Stimulated activated CD8-positive, alpha-beta memory T cell treated with anti-CD3 and anti-CD28 coated beads, Interleukin-2, amount 100 ng/mL, for 1 hour (primary cell): ENCODE measurements at places on chromosomes 16 and 17.

DNA sequence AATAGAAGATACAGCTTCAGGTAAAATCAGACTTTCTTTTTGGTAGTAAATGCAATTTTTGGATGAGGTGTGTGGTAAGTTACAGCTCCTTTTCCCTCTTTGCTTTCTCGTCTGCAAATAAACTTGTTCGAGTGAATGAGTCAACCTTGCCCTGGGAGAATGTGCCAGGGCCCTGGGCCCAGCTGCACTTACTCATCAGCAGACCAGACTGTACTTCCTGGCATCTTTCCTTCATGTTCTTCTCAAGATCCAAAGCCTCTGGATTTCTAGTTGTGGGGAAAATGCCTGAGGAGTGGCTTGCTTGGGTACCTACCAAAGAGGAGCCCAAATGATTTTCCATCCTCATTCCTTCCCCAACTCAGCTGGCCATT is 5.4 kb upstream of the G6PC1 start:
- no peak for DNase-seq

GRCh38 chr17:79607940-79608623 is 2.8 kb downstream of the RBFOX3 start:
- no peak for DNase-seq

- DNase-seq: no peak
These were observed 65.9 kb downstream of the TUBD1 start for GRCh38 chr17:59826706-59827453.

- DNase-seq: no peak
These were observed 66.7 kb downstream of the RPA1 start for GRCh38 chr17:1896243-1897104.

GRCh38 chr17:72937707-72938106 is 154.8 kb downstream of the SLC39A11 start:
- no peak for DNase-seq

DNA sequence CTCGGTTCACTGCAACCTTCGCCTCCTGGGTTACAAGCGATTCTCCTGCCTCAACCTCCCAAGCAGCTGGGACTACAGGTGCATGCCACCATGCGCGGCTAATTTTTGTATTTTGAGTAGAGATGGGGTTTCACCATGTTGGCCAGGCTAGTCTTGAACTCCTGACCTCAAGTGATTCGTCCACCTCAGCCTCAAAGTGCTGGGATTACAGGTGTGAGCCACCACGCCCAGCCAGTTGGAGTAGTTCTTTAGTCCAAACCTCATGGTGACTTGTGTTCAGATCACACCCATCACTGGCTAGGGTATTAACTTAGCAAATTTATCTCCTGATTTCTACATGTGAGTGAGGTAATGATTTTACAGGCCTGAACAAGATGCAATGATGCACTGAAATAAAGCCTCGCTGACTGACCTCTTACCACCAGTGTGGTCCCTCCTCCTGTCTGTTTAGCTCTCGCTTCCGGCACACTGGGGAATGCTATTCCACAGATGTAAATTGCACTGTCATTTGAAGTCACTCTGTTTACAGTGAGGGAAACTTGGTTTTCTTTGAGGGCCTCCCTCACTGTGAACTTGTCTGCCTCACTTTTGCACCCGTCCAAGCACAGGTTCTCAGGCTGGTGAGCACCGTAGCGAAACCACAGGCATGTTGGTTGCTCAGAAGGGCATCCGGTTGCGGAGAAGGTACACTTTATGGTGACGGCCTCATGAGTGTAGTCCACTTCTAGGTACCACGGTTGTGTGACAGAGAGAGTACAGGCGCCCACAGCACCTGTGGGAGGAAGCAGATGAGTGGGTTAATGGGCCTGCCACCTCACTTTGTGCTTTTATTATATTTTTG is 5.5 kb downstream of the IGSF6 start:
- peak; percentile 46 for DNase-seq

- DNase-seq: no peak
These were observed 4.7 kb upstream of the GPRC5C start for GRCh38 chr17:74427048-74427762.

DNA sequence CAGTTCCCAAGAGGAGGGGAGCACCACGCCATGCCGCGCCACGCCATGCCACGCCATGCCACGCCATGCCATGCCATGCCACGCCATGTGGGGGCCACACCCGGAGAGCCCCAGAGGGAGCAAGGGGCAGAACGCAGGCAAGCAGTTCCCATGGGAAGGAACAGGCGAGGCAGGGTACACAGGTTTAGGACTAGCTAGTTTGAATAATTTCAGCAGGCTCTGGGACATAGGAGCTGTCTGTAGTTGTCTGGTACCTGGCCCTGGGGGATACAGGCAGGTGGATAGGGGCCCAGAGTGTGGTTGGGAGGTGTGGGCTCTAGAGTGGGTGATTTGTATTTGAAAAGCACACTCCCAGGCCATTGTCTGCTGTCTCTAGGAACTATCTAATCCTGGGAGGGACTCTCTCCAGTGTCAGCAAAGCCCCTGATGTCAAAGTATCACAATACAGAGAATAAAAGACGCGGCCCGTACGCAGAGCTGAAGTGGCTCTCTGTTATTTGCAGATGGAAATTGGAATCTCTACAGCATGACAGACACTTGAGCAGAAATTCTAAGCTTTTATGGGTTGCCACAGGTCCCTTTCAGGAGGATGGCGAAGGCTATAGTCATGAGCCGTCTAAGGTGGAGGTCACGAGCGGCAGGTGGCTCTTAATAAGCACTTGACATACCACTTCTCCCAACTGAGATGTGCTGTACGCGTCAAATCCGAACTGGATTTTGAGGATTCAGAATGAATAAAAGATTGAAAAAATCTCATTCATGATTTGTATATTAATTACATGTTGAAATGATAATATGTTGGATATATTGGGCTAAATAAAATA is 220.8 kb upstream of the TNRC6C start:
- DNase-seq: no peak

DNA sequence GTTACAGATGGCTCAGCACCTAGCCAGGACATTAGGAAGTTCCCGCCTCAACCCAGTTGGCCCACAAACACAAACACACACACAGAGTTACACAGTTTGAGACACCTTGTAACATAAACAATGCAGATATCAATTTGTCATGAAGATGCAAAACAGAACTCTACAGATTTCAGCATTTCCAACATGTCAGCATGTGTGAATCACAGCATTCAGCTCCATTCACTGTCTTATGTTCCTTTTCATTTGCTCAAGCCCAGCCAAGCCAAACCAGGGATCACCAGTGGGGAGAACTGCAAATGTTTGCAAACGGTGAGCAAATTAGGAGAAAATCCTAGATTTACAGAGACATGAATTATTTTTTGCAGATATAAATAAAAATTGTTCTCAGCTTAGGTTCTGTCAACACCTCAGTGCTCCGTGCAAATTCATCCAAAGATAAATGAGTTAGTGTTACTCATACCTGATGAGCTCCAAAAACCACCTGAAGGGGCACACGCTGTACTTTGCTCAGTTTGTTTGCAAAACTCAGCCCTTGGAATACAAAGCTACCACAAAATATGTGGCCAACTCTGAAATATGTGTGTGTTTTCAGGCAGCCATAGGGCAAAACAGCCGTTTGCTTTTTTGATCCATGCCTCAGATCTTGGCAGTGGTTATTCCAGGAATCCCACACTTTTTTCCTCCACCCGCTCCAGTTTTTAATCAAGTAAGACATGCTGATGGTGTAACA is 16.3 kb upstream of the COX10 start:
- DNase-seq: no peak

- DNase-seq: no peak
These were observed 59.1 kb downstream of the OTOA start for GRCh38 chr16:21722771-21723455.

DNA sequence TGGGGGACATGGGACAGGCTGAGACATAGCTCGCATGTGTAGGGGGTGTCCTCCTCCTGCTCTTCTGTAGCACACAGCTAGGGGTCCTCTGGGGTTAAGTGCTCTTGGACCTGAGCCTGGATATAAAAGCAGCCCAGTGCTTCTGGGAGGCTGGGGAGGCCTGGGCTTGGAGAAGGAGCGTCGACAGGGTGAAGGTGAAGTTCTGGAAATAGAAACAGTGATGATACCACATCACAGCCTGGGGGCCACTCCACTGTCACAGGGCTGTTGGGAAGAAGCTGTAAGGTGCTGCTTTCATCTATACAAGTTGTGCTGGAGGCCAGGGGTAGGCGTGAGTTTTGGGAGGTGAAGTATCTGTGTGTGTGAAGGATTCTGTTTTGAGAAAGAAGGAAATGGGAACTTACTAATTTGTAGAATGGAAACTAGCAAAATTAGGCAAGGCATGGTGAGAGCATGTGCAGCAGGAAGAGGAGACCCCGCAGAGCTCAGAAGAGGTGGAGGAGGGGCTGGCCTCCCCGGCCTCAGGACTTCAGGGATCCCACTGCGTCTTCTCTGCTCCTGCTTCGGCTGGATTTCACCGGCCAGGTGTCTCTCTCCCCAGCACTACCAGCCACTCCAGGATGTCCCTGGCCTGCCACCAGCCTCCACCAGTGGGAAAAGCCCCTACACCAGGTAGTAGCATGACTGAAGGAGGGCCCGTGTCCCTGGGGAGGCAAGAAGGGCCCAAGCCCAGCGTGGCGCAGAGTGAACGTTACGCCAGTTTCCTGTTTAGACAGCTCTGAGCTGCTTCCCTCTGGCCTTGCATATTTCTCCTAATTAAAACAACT is 19.4 kb downstream of the PLCG2 start:
- no peak for DNase-seq

DNA sequence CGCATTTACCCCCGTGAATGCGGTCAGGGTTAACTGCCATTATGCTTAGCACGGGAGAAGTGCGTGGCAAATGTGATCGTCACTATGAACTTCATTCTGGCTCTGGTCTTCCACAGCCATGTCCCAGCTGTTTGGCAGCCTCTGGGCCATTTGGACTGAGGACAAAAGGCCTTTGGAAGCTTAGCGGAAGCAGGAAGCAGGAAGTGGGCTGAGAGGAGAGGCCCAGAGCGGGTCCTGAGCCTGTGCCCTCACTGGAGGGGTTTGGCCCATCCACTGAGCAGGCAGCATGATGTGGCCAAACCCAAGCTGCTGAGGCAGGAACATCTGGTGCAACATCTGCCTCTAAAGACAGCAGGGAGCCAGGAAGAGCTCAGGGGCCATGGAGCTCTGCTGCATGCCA is 345.9 kb downstream of the C16orf95 start:
- DNase-seq: no peak

GRCh38 chr16:49491771-49492761 is 118.5 kb downstream of the C16orf78 start:
- no peak for DNase-seq

GRCh38 chr16:67104061-67104460 is 5.7 kb upstream of the PHAF1 start:
- DNase-seq: no peak

GRCh38 chr17:8755590-8756255 is 2.6 kb downstream of the SPDYE4 start:
- no peak for DNase-seq

DNA sequence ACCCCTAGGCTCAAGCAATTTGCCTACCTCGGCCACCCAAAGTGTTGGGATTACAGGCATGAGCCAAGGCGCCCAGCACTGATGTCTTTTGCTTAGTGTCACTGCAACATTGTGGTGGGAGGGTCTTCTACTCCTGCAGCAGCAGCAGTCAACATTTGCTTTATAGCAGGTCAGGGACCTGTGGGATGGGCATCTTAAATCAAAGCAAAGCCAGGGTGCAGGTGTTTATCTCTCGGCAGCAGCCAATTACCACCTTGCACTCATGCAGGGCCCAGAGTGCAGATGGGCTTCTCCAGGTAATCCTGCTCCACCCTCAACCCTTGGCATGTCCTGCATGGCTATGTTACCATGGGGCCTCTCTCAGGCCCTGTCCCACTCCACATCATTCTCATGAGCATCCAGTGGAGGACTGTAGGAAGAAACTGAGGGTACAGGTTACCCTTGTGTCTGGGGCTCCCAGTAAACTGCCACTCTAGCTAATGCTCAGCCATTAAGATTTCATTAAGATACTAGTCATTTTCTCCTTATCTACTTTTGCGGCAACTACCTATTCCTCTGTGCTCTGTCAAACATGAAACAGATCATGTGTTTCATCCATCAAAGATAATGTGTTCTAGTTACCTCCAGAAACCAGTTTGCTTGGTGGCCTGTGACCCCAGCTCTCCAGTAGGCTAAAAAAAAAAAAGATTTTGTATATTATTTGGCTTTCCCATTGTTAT is 16.8 kb downstream of the ADGRG5 start:
- no peak for DNase-seq

- no peak for DNase-seq
These were observed 3.8 kb downstream of the EMP2 start for GRCh38 chr16:10576390-10577304.

DNA sequence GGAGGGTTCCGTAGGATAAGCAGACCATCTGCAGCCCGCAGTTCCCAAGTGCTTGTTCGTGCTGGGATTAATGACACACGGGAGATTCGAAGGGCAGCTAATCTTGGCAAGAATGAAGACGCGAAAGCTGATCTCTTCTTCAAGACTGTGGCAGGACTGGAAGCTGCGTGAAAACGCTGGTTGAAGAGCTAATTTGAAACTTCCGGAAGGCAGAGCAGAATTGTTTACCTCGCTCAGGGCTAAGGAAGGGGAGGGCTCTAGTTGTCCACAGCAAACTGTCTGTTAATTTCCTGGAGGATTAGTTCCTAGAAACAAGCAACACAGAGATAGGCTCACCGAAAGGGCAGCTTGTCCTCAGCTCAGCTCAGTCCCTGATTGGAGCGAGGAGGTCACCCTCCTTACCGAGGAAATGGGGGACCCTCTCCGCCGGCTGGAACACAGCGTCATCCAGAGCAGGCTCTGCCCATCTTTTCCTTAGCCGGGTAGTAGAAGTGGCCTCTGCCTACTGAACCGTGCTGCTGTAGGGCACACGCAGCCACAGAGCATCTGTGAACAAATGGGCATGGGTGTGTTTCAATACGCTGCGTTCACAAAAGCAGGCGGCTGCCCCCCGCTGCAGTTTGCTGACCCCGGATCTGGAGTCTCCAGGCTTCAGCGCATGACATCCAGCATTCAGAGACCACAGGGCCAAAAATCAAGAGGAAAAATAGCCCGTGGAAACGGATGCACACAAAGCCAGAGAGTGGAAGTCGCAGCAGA is 16.7 kb upstream of the BAIAP2 start:
- no peak for DNase-seq

- DNase-seq: no peak
These were observed 1.3 kb downstream of the LHX1 start for GRCh38 chr17:36938566-36939051.

DNA sequence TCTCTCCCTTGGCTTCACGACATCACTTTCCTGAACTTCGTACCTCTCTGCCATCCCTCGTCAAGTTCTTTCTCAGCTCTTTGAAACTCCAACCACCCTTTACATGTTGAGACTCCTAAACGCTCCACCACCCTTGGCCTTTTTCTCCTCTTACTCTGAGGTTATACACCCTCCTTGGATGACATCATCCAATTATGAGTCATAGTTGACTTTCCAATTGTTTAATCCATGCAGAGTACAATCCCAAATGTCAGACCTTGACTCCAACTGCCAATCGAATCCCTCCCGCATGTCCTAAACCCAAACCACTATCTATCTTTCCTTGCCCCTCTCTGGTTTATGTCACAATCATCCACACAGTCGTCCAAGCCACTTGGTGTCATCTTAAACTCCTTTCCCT is 18.4 kb upstream of the C16orf82 start:
- no peak for DNase-seq
